Naive thymus-derived CD8-positive, alpha-beta T cell (primary cell): ENCODE measurements at places on chromosomes 13 and 19.
A peak's percentile ranks its signal among the peaks of the same experiment; 100 is the strongest.

DNA sequence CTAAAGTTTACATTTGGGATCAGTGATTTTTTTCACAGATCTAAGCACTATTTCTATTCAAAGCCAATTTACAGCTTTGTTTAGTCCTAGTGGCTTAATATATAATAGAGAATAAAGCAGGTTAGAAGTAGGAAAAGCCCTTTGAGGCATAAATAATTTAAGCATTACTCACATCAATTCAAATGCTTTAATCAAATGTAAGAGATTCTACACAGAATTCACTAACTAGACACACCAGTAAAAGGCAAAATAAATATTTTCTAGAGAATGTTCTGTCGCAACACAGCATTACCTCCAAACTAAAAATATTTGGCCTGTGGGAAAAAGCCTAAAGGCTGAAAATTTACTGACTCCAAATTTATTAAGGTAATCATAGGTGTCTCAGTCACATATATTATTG is 31.3 kb downstream of the KCTD12 start:
- no peak for DNase-seq

- DNase-seq = no peak
These were observed 496.7 kb downstream of the COG6 start for GRCh38 chr13:40152145-40152544.

DNA sequence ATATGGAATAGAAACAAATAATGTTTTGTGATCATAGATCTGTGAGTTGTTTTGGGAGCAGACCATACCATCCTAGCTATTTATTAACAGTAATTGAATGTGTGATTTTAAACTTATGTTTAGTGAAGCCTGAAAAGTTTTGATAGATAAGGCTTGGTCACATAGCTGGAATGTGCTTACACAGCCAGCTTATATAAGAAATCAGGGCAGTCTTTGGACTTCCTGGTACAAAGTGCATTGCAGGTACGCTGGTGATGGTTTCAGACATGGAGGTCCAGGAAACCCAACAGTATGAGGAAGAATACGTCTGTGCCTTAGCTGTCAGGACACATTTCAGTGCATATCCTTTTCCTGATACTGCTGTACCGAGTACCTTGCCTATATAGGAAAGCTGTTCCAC is 2316.2 kb upstream of the PCDH20 start:
- no peak for DNase-seq

DNA sequence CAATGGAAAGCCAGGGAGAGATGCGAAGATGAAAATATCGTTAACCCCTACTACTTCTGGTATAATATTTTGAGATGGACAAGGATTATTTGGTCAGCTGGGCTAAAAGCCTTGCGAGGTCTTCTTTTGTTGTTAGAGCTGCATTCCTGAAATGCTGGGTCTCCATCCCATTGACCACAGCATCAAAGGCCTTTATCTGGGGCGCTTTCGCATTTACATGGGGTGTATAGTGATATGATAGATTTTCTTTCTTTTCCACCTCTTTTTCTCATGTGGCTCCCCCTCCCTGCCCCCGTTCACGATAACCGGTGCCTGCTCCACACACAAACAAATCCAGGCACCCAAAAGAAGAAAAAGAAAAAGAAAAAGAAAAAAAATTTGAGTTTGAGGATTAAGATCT is 77.5 kb downstream of the ZNF536 start:
- DNase-seq = no peak

- DNase-seq = no peak
These were observed 418.3 kb downstream of the DIAPH3 start for GRCh38 chr13:59745392-59745788.

DNA sequence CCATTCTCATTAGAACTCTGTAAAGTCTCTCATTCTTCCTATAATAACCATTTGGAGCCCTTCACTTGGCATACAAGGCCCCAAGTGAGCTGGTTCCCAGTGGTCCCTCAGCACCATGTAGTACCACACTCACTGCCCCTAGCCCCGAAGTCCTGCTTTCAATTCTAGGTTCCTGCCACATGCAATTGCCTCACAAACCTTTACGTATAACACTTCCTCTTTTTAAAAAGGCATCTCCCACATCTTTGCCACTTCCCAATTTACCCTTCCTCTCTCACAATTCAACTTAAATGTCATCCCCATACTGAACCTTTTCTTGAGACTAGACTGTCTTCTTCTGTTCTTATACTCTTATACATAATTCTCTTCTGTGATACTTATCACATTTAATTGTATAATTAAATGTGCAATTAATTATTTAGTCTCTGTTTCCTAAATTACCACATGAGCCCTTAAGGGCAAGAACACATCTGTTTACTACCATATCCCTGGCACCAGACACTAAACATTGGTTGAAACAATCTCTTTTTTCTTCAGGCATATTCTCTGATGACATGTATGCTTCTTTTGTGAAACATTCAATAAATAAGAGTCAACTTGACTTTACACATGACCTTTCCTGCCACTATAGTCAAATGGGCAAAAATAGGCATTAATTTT is 304.0 kb downstream of the SPRY2 start:
- DNase-seq = no peak

DNA sequence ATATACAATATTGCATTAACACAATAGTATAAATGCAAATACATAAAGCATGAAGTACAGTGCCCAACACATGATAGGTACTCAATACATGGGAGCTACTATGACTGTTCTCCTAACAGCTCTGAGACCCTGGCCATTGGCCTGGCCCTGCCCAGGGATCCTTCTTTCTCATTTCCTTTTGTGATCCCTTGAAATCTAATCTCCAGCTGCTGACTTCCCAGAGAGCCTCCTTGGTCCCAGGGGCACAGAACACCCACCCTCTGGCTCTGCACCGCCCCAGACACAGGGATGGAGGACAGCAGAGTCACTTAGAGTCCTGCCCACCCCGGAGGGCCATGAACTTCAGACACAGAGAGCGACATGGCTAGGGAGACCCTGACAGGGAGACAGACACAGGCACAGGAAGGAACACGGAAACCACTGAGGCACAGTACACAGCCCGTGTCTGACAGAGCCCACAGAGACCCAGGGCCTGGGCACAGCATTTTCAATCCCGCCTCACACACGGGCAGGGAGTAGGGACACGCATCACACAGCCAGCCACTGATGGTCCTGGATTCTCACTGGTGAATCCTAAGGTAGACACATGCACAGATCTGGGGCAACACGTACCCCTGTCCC is 4.2 kb upstream of the SYCN start:
- DNase-seq = no peak

- DNase-seq = peak; percentile 96
These were observed at the start of the genes NDUFA7 and RPS28 for GRCh38 chr19:8321067-8321985. NDUFA7 (minus strand) TSS chr19:8321375; CDS start chr19:8321358, 17 bp downstream. RPS28 (plus strand) TSS chr19:8321496; CDS start chr19:8321531, 35 bp downstream.

- no peak for DNase-seq
These were observed 1.5 kb downstream of the ZNF296 start for GRCh38 chr19:45074744-45075300.

DNA sequence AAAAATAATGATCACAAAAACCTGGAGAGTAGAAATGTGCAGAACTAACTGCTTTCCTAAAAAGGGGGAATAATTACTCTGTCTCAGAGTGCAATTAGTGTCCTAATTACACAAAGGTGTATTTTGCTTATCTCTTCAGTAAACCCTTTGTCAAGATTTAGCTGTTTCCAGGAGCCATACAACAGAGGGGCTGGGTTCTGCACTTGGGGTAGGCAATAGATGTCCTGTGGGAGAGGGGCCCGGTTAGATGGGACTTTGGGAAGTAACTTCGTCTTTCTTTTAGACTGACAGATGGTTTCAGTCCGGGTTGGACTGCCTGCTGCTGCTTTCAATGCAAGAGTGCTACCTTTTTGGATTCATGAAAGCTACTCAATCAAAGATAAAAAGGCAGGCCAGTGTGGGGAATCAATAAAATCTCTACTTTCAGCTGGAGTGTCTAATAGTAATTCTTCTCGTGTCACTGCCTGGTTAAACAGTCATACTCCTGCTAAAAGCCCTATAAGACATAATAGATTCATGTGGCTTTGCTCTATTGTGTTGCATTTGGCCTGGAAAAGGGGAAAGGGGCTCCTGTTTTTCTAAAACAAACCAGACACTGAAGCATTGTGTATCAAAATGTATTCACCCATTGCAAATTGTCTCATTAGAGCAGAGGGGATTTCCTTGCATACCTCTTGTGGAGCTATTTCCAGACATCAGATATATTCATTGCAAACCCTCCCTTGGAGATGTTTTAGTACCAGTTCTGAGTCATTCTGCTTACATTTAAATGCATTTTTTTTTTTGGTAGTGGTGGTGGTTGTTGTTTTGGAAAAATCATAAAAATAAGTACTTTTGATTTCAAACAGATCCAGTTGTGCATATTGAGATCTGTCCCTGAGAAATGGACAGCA is 83.3 kb upstream of the PCDH8 start:
- no peak for DNase-seq

DNA sequence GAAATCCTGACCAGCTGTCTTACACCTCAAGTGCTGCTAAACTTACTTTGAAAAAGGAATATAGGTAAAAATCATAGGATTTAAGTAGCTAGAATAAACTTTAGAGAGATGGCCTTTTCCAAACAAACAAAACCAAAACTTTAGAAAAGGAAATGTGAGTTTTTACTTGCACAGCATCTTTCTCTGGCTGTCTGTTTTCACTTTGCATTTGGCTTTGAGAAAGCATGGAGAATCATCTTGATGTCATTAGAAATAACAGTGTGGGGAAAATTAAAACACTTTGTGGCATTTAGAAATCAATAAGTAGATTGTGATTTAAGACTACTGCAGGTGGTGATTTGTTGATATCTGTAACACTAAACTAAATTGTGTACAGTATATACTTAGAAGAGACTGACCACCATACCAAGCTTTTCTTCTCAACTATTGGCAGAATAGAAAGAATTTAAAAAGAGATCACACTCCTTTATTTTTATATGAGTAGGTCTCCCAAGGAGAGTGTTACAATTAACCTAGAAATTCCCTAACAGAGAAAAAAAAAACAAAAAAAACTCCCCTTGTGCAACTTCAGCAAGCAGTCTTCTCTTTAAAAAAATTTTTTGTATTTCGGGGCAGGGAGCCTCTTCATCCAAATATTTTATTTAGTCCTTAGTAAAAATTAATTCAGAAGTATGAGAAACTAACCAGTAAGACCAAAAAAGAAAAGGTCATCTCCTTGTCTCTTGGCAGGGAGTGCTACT is 6.1 kb downstream of the WDFY2 start:
- no peak for DNase-seq

- DNase-seq = no peak
These were observed 73.9 kb upstream of the SLC10A2 start for GRCh38 chr13:103140001-103140671.

GRCh38 chr13:38391341-38391740 is 41.7 kb downstream of the UFM1 start:
- DNase-seq = no peak

- no peak for DNase-seq
These were observed 45.1 kb upstream of the CEACAM21 start for GRCh38 chr19:41530761-41531301.

DNA sequence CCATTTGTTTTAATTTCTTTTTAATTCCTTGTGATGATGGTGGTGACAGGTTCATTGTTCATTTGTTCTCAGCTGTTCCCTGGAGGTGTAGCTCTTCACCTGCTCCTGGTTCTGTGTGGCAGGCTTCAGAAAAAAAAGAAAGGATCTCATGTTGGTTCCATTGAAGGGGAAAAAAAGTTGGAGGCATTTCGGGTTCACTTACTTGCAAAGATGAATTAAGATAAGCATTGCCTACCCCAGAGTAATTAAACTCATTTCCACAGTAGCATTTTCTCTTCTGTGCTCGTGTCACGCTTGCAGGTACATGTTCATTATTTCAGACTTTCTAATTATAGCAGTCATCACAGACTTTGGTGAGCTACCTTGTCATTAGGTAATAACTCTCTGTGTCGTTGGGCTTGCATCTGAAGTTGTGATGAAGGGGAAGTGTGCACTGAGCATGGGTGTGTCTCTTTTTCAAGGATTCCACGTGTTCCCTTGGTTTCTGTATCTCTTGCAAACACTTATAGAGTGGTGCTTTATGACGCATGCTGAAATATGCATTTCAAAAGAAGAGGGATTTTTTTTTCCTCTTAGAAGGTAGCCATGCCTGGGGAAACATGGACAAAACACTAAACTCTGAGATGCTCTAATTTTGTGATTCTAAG is 69.1 kb downstream of the MTUS2 start:
- no peak for DNase-seq

DNA sequence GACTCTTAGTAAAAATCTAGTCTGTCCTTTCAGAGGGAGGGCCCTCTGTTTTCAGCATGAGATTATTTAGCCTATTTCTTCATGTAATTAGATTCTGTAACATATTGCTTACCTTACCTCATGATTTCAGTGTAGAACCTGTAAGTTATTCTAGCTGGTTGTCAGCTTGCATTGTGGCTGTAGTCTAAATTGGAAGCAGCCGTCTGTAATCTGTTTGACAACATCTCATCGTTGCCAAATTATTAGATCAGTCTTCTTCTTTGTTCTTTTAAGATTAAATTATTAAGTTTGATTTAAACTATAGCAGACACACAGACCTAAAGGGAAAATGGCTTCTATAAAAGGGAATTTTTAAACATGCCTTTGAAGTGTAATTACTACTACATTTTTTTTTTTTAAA is 34.8 kb downstream of the SLAIN1 start:
- no peak for DNase-seq

DNA sequence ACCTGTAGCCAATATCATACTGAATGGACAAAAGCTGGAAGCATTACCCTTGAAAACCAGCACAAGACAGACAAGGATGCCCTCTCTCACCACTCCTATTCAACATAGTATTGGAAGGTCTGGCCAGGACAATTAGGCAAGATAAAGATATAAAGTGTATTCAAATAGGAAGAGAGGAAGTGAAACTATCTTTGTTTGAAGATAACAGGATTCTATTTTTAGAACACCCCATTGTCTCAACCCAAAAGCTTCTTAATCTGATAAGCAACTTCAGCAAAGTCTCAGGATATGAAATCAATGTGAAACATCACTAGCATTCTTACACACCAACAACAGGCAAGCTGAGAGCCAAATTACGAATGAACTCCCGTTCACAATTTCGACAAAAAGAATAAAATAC is 17.8 kb upstream of the CCNA1 start:
- no peak for DNase-seq

GRCh38 chr13:28477709-28477973 is 17.3 kb downstream of the FLT1 start:
- DNase-seq = no peak

DNA sequence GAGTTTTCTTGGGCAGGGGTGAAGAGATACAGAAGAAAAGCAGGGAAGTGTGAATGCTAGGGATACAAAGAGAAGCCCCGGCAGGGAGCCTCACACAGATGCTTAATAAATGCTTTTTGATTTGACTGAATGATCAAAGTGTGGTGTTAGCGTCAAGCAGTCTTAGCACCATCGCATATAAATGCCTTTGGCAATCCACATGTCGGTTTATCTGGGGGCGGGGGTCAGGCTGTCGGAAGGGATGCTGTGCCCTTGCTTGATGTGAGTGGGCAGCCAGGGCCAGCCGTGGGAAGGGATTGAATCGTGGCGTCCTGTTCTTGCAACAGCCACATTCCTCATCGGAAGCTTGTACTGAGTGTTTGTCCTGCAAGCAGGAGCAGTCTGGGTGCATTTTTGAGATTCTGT is 173.1 kb downstream of the LACC1 start:
- no peak for DNase-seq
